Caudate nucleus (tissue), 63 donors: ENCODE measurements at places on chromosomes 7 and 10.
A peak's percentile ranks its signal among the peaks of the same experiment; 100 is the strongest.

GRCh38 chr10:9743639-9744038, 1274.0 kb upstream of the CELF2 start:
- DNase-seq = no peak

GRCh38 chr10:132096223-132096622, 30.5 kb downstream of the JAKMIP3 start:
- DNase-seq = no peak

- DNase-seq = no peak
These were observed 33.1 kb downstream of the GLRX3 start for GRCh38 chr10:130169136-130169859.

GRCh38 chr10:68251151-68251550, 19.2 kb upstream of the ATOH7 start:
- no peak for DNase-seq

DNA sequence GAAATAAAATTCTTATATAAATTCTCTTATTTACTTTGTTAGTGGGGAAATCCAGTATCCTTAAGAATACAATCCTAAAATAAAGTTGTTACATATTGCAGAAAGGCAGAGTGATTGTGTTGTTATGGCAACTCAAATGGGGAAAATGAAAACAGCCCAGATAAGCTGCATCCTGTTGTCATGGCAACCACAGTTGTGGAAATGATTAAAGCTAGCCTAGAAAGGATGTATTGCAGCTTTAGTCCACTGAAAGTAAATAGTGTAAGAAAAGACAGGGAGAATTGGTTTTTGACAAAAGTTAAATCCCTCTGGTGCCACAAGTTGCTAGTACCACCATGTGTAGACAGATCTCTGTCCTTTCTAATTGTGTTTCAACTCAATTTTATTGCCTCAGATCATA, 43.2 kb downstream of the BTRC start:
- no peak for DNase-seq

DNA sequence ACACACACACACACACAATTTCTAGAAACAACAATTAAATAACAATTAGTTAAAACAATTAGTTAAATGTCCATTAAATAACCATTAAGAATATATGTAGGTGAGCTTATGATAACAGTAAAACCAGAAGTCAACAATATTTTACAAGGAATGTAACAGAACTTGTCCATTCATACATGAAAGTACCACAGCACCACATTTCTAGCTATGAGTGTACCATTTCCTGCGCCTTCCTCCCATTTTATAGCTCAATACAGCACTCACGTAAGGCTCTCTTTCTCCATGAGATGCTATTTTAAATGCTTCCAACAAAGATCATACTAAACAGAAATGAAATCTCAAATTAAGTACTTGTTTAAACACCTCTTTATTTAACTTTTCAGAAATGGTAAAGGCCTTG, 367.3 kb upstream of the ZWINT start:
- DNase-seq = no peak

- DNase-seq = no peak
These were observed 688.4 kb downstream of the REEP3 start for GRCh38 chr10:64209561-64209960.

DNA sequence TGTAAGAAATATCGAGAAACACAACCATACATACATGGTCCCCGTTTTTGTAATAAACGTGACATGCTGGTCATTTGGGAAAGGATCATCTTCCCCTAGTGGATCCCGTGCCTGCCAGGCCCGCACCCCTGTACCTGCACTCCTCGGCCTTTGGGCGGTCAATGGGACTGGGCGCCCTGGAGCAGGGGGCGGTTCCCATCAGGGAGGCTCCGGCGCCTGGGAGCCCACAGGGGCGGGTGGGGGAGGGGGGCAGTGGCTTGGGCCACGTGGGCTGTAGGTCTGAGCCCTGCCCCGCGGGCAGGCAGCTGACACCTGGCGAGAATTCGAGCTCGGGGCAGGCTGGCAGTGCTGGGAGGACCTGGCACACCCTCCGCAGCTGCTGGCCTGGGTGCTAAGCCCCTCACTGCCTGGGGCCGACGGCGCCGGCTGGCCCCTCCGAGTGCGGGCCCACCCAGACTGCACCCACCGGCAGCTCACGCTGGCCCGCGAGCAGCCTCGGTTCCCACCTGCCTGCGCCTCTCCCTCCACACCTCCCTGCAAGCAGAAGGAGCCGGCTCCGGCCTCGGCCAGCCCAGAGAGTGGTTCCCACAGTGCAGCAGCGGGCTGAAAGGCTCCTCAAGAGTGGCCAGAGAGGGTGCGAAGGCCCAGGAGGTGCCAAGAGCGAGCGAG, 361.6 kb upstream of the GRM3 start:
- DNase-seq = no peak

DNA sequence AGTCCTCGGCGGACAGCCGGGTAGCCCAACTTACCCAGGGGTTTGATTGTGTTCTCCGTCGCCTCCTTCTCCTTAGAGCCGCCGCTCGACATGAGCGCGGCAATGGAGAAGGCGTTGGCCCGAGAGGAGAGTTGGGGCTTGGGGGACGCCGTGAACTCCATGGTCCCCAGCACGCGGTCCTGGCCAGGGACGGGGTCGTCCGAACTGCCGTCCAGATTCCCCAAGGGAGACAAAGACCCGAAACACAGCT, 515 bp downstream of the TBX20 start:
- DNase-seq = no peak

GRCh38 chr10:128077155-128077875, 48.9 kb downstream of the MKI67 start:
- no peak for DNase-seq

GRCh38 chr10:12606461-12606860, 257.1 kb downstream of the CAMK1D start:
- no peak for DNase-seq

DNA sequence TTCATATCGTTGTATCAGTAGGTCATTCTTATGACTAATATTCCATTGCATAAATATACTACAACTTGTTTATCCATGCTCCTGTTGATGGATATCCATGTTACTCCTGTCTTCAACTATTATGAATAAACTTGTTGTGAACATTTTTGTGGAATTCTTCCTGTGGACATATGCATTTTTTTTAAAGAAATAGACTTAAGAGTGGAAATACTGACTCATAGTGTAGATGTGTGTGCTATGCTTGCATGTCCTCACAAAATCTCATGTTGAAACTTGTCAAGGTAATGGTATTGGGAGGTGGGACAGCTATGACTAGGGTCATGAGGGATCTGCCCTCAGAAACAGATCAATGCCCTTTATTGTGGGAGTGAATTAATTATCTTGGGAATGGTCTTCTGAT, 240.5 kb upstream of the PRSS58 start:
- no peak for DNase-seq

GRCh38 chr10:100569687-100570481, 34.1 kb downstream of the HIF1AN start:
- no peak for DNase-seq

GRCh38 chr10:124587811-124588211, 126.2 kb downstream of the LHPP start:
- DNase-seq = no peak

DNA sequence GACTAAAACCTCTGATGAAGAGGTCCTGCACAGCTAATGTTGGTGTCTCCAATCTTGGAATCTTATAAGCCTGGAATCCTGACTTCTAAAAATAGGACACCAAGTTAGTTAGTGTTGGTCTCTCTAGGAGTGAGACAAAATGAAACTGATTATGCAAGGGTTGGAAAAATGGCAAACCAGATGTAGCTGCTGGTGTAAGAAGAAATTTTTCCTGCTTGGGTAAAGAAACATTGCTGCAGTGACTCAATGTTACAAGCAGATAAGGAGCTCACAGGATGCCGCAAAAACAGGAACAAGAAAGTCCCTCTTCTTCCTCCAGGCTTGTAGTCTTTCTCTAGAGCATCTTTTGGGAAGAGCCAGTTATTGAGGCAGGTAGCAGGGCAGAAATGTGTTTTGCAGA, 449.0 kb downstream of the ETV1 start:
- no peak for DNase-seq

GRCh38 chr7:146150153-146150552, 33.6 kb downstream of the CNTNAP2 start:
- DNase-seq = no peak

GRCh38 chr10:115649217-115649616, 556.1 kb downstream of the ATRNL1 start:
- no peak for DNase-seq

GRCh38 chr10:62993121-62993520, 140.0 kb upstream of the NRBF2 start:
- no peak for DNase-seq

DNA sequence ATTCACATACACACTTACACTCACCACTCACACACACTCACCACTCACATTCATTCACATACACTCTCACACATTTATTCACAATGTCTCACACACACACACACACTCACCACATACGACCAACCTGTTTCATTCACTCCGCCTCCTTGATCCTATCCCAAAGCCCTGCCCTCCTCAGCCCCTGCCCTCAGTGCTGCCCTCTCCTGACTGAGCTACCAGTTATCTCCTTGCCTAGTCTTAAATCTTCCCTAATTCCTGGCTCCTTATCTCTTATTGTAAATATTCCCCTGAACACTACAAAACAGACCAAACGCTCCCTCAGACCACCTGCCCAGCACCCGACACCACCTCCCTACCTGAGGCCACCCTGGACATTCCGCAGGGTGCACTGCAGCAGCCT, 26.1 kb upstream of the C10orf120 start:
- DNase-seq = no peak

GRCh38 chr7:142709921-142710320, 39.4 kb upstream of the PRSS1 start:
- DNase-seq = no peak

DNA sequence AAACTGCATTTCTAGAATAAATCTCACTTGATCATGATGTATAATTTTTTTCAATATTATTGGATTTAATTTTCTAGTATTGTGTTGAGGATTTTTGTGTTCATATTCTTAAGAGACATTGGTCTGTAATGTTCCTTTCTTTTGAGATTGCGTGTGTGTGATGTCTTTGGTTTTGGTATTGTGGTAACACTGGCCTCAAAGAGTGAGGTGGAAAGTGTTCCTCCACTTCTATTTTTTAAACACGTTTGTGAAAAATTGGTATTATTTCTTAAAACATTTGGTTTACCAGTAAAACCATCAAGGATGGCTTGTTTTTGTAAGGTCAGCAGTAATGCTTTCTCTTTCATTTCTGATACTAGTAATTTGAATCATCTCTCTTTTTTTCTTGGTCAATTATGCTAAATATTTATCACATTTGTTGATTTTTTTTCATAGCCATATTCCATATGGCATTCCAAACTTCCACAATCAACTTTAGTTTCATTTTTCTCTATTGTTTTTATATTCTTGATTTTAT, 290.2 kb upstream of the CDC14C start:
- DNase-seq = no peak

GRCh38 chr10:54691331-54691730, 109.7 kb downstream of the PCDH15 start:
- DNase-seq = no peak

DNA sequence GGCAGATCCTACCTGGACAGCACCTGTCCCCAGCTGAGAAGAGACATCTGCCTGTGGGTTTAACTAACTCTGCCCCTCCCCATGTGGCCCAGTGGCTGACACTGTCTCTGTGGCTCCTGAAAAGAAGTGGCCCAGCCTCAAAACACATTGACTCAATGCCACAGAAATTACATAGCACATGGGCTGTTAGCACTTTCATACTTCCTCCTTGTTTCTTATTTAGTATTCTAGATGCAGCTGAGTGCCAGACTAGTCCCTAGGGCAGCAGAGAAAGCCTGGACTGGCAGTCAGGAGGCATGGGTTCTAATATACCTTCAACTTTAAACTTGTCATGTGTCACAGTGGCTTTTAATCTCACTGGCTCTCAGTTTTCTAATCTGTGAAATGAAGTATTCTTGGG, 171.0 kb downstream of the TRIL start:
- no peak for DNase-seq

GRCh38 chr10:26621889-26622711, 75.4 kb upstream of the PDSS1 start:
- DNase-seq = no peak

GRCh38 chr10:116909307-116909706, 60.0 kb downstream of the ENO4 start:
- DNase-seq = no peak

GRCh38 chr10:126233182-126234148, 154.8 kb downstream of the ADAM12 start:
- DNase-seq = no peak

GRCh38 chr7:130266258-130266960, at the start of gene CPA2:
Gene CPA2, plus strand, starts transcription at chr7:130266863. Its CDS starts 19 bp downstream, at chr7:130266882.
- no peak for DNase-seq

DNA sequence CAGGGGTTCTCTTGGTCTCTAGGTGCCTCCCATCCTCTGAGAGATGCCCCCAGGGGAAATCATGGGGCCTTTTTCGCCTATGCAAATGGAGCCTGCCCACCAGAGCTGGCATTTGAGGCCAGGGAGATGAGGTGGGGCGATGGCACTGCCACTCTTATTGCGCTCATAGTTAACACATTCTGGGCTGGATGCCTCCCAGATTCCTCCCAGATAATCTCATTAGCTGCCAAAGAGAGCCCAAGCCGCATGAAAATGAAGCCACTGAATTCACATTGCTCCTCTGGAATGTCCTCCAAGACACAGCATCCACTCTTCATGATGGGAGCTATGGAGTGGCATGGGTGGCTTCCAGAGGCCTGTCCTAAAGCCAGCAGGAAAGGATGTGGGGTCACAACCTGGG, 61.0 kb downstream of the GOLGA7B start:
- no peak for DNase-seq

GRCh38 chr7:68470836-68471435, 1127.3 kb upstream of the AUTS2 start:
- peak; percentile 4 for DNase-seq

GRCh38 chr7:21850531-21851285, 95.0 kb downstream of the CDCA7L start:
- DNase-seq = no peak

DNA sequence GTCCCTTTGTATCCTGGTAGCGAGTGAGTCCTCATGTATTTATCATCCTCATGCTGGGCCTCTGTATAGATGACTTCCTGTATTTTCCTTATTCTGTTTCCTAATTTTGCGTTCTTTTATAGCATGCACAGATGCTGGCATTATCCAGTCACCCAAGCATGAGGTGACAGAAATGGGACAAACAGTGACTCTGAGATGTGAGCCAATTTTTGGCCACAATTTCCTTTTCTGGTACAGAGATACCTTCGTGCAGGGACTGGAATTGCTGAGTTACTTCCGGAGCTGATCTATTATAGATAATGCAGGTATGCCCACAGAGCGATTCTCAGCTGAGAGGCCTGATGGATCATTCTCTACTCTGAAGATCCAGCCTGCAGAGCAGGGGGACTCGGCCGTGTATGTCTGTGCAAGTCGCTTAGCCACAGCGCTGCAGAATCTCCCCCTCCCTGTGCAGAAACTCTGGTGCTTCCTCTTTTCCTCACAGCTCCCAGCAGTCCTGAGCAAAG, 183.1 kb upstream of the PRSS58 start:
- no peak for DNase-seq

DNA sequence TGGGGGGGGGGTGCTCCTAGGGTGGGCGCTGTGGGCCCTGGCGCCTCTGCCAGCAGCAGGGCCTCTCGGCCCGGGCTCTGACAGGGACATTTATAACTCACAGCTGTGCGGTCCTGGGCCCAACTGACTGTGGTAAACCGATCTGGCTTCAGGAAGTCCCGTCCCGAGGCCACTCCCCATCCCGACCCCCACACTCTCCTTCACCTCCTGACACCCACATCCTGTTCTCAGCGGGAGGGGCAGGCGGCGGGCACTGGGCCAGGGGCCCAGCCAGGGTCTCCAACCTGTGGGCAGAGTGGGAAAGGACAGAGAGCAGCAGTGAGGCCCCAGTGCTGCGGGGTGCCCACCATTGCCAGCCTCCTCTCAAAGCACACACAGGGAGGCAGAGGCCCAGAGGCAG, 69.1 kb downstream of the ZMIZ1 start:
- no peak for DNase-seq

GRCh38 chr7:1995426-1995825, 237.3 kb downstream of the MAD1L1 start:
- no peak for DNase-seq
